ENCODE measurements at places on chromosomes 16 and 17.

GRCh38 chr16:66930189-66930588 is 4.0 kb downstream of the CIAO2B start:
- no peak for DNase-seq

GRCh38 chr17:17376362-17376761 is 73.2 kb downstream of the NT5M start:
- DNase-seq, result no peak

- DNase-seq, result no peak
Measured at GRCh38 chr17:65183736-65184135, 46.6 kb downstream of the RGS9 start.

GRCh38 chr17:44912763-44913544 is 2.3 kb downstream of the GFAP start:
- DNase-seq, result no peak

- peak; percentile 76 for DNase-seq
Measured at GRCh38 chr17:77783991-77784820, 174.3 kb upstream of the TNRC6C start.

- DNase-seq, result no peak
Measured at GRCh38 chr17:70022175-70022574, 52.9 kb upstream of the KCNJ16 start.

DNA sequence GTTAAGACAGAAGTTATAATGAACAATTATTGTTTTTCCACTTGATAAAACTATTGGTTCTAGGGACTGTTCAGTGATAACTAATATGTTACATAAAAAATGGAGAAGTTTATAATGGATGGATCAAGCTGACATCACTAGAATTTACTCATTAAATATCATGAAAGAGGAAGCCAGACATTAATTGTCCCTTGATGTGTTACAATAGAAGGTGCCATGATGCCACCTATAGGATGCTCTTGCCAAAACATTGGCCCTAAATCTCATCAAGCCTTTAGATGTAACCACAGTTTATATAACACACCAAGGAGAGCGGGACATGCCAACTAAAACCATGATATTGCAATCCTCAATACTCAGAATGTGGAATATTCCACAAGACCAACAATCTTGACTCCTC is 147.9 kb upstream of the MON1B start:
- DNase-seq, result no peak

GRCh38 chr17:15503731-15504130 is 36.3 kb upstream of the CDRT4 start:
- no peak for DNase-seq

- DNase-seq, result no peak
Measured at GRCh38 chr17:45427181-45427835, 5.4 kb downstream of the ARHGAP27 start.

GRCh38 chr16:78647019-78647418 is 547.6 kb downstream of the WWOX start:
- DNase-seq, result no peak

- no peak for DNase-seq
Measured at GRCh38 chr17:55692276-55692675, 30.4 kb downstream of the TMEM100 start.

- DNase-seq, result no peak
Measured at GRCh38 chr16:50641818-50642187, 39.3 kb downstream of the SNX20 start.

- peak; percentile 62 for DNase-seq
Measured at GRCh38 chr17:45316434-45317110, at the start of gene MAP3K14. Gene MAP3K14 (minus strand): TSS chr17:45317020. CDS start chr17:45290745, 26,275 bp downstream.

DNA sequence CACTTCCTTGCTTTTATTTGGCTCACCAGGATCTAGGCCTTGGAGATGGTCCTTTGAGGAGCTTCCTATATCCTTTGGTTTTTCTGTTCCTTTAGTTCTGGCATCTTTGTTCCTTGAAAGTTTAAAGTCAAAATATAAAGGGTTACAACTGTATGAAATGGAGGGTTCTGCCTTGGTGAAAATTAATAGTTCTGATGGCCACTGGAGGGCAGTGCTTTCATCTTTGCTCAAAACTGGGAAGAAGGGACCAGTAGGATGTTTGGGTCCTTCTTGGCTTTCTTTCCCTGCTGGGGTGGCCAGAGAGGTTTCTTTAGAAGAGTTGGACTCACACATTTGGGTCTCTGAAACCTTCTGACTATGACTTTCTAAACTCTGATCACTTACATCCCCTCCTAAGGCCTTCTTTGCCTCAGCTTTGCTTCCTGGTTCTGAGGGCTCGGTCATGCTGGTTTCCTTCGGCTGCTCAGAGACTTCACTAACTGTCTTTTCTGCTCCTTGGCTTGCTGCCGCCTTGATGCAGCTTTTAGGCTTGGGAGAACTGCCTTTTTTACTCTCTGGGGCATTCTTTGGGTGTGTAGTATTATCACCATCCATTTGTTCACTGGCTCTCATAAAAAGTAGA is 10.9 kb upstream of the ITGA2B start:
- no peak for DNase-seq

DNA sequence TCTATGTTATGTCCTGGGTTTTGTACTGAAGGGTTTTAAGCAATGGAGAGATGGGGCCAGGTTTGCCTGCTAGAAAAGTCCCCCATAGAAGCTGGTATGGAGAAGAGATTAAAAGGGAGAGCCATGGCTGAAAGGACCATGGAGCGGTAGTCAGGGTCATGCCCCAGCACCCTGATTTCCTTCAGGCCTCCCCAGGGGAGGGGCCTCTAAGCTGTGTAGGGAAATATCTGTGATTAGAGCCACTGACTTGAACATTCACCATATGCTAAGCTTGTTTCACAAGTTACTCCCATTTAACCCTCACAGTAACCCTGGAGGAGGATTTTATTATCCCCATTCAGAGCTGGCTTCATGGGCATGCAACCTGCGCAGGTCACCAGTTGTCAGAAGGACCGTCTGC is 3.8 kb upstream of the ATP2A3 start:
- DNase-seq, result no peak

- DNase-seq, result no peak
Measured at GRCh38 chr17:2082003-2082781, 27.3 kb downstream of the HIC1 start.

GRCh38 chr17:62193249-62193648 is 128.2 kb upstream of the MED13 start:
- no peak for DNase-seq

DNA sequence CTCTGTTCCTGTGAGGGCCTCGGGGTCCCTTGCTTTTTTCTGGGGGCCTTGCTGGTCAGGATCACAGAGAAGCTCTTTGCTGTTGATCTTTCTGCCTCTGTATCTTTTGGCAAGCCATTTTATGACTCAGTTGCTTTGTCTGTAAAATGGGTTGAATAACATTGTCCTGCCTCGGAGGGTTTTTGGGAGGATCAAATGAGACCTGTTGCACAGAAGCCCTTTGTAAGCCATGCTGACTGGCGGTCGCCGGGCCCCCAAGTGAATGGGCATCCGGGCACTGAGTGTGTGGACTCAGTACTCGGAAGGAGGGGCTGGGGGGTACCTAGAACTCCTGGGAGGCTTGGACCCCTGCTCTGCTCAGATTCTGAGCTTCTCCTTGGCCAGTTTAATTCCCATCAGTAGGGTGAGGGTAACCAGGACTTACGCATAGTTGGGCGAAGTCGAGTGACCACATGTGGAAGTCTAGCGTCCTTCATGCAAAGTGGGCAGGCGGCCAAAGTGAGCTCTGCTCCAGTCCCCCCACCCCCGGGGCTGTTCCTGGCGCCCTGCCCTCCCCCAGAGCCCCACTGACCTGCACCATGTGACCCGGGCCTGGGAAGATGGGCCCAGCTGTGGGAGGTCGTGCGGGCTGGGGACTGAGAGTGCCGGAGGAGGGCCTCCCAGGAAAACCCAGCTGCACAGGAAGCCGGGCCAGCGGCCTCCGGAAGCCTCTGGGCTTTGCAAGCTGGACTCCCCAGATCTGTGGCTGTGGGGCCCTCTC is 284.0 kb downstream of the SEC14L1 start:
- DNase-seq, result no peak

- no peak for DNase-seq
Measured at GRCh38 chr16:73546341-73546845, 498.5 kb upstream of the ZFHX3 start.

- DNase-seq, result no peak
Measured at GRCh38 chr16:3131755-3132377, 3.0 kb upstream of the ZNF213 start.

GRCh38 chr17:17289701-17290100 is 8.7 kb upstream of the COPS3 start:
- no peak for DNase-seq

DNA sequence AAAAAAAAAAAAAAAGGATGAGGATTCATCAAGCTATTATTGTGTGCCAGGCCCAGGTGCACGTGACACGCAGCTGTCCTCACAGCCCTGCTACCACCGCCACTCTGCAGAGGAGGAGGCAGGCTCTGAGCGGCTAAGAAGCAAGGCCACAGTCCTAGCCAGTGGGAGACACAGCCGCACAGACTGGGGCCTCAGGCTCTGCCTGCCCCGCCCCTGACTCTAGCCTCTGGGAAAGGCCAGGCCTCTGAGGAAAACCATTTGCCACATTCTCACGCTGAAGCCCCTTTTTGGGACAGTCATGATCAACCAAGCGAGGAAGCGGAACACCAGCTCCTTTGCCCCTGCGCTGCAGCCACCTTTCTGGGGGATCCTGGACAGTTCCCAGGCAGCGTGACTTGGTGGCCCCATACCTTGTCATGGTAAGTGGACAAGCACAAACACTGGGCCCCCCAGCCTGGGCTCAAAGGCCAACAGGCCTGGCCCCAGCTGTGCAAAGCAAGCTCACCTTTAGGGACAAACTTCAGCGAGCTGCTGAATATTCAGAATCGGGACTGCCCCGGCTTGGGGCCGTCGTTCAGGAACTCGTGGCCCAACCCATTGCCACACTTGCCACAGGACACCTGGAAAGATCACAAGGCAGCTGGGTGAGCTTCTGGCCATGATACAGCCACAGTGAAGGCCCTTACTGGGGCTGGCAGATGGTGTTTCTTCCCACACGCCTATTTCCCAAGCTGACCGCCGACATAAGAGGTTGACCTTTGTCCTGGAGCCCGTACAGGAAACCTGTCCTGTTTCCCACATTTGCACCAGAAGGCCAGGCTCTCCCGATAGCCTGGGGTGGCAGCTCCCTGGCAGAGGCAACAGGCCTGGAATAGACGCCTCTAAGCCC is 2.5 kb downstream of the MSRB1 start:
- DNase-seq, result no peak

DNA sequence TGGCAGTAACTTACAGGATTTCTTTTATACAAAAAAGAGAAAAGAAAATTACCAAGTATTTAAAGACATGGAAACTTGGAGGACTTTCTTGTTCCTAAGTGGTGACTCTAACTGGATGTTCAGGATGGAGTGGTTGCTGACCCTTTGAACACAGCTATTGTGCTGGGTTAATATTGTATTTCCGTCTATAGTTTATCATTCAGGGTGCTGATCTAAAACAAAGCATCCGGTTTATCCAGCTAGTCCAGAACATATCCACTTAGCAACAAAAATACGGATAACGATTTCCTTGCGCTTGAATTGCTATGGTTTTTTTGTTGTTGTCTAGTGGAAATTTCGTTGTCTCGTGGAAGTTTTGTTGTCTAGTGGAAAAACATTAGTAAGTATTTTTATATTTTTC is 38.2 kb downstream of the SNTB2 start:
- DNase-seq, result no peak

DNA sequence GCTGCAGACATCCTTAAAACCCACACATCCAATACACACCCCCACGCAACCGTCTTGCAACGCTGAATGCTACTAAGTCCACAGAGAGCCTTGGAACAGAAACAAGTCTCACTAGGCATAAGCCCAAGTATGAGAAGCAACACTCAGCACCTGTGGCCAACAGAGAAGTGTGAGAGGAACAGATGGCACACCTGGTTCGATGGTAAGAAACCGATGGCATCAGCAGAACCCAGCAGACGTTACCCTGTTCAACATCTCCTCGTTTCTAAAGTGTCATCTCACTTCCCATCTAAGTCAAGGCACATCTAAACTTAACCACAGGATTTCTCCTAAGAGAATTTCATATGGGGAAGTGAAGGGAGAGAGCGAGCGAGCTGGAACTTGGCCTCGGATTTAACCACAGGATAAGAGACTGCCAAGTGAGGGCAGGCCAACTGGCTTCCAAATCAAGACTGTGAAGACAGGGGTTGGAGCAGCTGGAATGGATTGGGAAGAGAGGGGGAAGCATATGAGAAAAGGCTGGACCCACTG is 41.0 kb downstream of the NXPH3 start:
- DNase-seq, result no peak

Data from central memory CD4-positive, alpha-beta T cell (primary cell).